ENCODE measurements at places on chromosomes 2 and 18. TPM values are rescaled to one million over a fixed set of nuclear protein-coding genes. Genes with fewer than 3 reads are reported as not detected.
A peak's percentile ranks its signal among the peaks of the same experiment; 100 is the strongest.

GRCh38 chr18:28511413-28511821, 334.5 kb upstream of the CDH2 start:
- DNase-seq = no peak

DNA sequence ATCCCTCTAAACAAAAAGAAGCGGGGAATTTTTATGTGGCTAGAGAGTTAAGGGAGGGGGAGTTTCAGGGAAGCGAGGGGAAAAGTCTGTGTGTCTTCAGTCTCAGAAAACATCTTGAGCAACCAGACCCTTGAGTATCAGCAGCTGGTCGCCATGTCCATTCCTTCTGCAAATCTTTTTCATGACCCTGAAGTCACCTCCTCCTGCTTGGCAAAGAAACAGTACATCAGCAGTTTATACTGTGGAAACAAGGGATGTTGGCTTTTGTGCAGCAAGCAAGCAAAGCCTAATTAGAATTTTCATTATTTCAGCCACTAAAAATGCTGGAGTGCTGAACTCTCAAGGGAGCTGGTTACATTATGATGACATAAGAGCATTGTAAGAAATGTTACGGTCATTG, 187.4 kb upstream of the SLC8A1 start:
- no peak for DNase-seq

The LIMS2 gene
- total RNA-seq = 5.8 TPM

DNA sequence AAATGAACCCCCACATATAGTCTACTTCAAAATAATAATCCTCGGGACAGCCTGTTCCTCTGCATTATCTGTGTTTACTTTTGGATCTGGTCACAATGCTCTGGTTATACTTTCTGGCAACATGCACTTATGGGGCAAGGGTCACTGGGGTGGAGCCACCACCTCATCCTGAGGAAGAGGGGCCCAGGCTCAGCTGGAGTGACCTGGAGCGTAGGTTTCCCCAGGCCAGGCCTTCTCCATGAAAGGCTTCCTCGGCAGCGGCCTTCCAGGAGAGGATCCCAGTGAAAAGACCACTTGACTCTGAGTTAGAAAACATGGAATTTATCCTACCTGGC, 237.4 kb downstream of the SETBP1 start:
- DNase-seq = no peak

DNA sequence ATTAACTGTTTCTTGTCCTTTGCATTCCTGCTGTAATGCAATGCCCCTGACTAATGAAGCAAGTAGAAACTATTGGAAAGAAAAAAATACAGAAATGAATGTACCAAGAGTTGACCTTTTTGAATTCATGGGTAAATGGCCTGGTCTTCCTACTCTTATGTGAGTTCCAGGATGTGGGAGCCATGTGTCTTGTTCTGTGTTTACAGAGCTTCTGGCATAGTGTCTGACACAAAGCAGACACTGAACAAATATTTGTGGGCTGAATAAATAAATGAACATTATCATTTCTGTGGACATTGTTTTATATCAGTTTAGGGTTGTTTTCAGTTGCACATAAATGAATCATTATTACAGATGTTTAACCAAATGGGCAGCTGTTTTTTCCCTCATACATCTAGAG, 155.5 kb downstream of the CD8B2 start:
- DNase-seq = no peak

The TYMS gene
- 136 TPM for total RNA-seq

The UXS1 gene
- 20.1 TPM for total RNA-seq

DNA sequence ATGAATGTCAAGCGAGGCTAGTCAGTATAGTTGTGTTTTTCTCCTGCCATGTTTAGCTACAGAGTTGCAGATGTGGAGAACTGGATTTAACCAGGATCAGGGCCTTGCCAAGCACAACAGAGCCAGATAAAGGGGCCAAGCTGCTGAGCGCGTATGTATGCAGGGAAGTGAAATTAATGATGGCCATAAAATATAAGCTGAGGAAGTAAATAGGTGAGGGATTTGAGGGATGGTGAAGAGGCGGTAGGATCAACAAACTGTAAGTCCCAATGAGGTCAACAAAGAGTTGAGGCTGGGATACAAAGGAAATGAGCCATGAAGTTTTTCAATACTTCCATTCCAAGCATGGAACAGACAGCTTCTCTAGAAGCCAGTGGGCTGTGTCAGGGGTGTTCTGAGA, 10.6 kb downstream of the LRP2 start:
- no peak for DNase-seq

DNA sequence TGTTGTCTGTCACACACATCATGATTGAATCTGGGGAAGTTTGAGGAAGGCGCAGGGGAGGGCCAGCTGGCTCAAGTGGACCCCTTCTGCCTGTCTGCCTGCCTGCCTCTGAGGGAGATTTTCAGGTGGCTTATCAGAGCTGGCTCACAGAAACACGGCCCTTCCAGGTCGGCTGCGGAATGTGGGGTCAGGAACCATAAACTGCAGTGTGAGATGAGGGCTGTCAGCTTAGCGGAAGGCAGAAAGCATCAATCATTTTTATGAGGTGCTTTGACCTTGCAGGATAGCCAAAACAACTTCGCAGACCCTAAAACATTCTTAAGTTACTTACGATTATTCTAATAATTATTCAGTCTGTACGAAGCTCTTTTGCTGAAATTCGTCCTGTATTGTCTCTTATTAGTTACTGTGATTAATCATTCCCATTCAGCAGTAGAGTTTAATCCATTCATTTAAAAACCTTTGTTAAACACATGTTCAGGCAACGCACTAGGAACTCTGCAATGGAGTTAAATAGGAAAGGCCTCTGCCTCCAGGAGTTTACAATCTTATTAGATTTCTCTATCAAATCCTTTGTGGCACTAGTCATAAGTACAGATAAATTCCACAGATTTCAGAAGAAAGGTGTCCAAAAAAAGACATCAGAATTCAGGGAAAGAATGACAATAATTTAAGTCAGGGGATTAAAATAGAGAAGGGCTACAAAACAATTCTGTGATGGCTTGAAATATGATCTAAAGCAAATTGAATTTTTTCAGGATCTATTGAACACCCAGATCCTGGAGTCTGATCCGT, 371.6 kb downstream of the HRH4 start:
- DNase-seq = peak; percentile 78

DNA sequence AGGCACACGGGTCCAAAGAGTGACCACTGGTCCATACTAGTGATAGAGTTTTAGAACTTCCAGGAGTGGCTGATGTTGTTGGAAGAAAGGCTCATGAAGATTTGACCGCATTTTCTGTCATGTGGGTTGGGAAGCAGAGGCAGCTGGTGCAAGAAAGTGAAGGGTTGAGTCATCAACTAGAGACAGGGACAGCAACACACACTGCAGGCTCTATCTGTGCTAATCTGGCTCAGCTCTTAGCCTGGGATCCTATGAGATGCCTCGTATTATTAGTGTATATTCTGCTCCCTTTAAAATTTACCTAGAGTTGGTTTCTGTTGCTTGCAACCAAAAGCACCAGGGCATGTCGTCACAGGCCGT, 2.5 kb upstream of the SH3RF3 start:
- no peak for DNase-seq

Data from G401 (cell line).